ENCODE measurements at places on chromosomes 1 and 21.

DNA sequence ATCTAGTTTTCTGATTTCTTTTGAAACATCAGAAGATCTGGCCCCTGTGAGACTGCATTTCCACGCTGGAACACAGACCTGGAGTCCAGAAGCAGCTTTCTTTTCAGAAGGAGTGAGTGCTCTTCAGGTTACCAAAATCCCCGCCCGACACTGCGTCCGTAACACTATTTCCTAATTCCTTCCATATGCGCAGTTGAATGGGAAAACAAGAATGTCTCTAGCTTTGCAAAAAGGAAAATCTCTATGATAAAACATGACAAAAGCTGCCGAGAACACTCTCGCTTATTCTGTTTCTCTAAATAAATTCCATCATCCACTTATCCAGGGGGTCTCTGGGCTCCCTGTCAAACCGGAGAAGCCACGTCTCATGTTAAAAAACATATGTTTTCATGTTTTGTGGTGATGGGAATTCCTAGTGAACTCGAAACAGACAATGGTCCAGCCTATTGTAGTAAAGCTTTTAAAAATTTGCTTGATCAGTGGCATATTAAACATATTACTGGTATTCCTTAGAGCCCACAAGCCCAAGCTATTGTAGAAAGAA lies 67.7 kb downstream of the PLD5 start:
- no peak for DNase-seq

DNA sequence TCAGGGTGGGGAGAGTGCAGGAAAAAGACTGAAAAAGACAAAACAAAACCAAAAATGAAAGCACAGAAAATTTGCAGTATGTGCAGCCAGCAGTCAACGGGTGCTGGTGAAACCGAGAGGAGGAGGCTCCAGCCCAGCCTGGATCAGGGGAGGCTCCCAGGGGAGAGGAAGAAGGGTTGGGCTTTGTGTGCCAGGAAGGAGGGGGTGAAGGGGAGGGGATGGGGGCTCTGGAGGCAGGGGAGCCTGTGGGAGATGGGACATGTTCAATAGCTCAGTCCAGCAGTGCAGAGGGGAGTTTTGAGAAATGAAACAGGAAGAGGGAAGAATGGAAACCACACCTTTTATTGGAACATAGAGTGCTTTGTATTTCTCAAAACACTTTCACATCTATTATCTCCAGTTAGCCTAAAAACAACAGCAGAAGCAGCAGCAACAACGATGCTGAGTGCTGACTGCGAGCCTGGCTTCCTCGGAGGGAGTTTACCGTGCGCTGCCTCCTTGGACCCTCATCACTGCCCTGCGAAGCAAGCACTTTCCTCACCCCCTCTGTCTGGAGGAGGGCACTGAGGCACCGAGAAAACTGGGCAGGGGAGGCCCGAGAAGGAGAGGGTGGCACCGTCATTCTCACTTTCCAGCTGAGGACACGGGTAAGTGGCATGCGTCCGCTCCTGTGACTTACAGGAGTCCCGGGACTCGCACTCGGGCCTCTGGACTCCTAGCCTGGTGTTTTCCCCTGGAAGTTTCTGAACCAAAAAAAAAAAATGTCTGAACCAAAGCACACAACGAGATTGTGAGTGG lies 62.9 kb downstream of the MDM4 start:
- DNase-seq, result peak; percentile 42

- DNase-seq, result no peak
Observed at GRCh38 chr1:201715801-201716741, 112.9 kb upstream of the IPO9 start.

DNA sequence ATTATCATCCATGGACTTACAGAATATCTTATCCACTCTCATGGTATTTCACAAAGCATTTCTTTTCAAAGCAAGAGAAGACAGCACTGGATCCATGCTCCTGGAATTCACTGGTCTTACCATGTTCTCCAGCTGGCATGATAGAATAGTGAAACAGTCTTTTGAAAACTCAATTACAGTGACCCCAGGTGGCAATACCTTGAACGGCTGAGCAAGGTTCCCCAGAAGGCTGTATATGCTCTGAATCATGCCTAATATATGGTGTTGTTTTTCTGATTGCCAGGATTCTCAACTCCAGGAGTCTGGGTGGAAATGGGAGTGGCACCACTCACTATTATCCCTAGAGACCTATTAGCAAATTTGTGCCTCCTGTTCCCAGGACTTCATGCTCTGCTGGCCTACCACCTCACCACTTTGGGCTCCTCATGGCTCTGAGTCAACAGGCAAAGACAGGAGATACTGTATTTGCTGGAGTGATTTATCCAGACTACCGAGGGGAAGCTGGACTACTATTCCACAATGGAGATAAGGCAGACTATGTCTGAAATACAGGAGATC lies 87.6 kb downstream of the CATSPERE start:
- DNase-seq, result no peak

DNA sequence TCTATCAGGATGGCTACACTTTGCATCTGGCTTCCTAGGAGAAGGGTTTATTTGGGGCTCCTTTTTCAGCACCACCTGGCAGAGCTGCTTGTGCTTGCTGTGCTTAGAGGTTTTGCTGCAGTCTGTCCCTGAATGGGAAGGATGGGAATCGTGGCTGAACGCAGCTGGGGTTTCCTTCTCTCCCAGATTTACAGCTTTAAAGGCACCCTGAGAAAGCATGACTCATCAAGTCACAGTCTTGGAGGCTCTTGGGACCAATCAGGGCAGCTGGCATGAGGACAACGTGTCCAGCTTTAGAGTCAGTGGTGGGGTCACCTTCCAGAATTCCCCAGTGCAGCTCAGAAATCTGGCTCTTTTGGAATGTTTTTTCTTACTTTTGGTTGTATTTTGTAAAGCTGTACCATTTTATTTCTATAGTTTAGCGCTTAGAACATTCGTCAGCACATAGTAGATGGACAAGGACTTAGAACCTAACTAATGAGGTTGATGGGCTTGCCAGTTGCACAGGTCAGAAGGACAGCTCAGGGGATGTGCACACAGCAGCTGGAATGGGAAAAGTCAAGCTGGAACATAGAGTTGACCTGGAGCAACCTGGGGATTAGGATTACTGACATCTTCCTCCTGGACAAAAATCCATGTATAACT lies 222.6 kb downstream of the PRDM2 start:
- DNase-seq, result no peak

DNA sequence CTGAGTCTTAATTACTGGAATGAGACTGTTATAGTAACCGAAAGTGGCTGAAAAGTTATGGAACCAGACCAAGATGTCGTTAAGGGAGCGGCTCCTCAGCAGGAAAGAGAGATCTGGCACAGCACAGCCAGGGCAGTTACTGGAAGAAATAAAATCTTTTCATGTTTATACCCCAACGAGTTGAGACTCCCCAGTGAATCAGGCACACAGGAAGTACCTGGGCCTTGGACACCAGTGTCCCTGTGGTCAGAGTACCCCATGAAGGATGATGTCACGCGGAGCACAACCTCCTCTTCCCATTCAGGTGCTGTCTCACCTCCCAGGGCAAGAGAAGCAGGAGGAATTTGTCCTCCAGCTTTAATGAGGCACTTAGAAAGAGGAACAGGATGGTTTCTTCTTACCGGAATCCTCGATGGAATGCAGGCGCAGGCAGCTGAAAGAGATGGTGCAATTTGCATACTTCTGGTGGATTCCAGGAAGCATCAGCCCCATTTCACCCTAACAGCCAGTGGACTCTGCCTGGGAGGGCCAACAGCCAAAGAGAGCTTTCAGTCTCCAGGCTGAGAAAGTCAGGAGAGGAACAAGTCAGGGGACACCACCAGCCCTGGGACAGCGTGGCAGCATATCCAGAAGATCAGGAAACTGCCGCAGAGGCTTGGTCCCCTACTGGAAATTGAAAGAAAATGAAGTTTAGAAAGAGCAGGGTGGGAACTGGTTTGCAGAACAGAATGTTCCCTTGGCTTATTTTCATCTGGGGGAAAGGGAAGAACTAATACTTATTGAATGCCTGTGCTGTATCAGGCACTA lies 35.9 kb upstream of the CTTNBP2NL start:
- no peak for DNase-seq

DNA sequence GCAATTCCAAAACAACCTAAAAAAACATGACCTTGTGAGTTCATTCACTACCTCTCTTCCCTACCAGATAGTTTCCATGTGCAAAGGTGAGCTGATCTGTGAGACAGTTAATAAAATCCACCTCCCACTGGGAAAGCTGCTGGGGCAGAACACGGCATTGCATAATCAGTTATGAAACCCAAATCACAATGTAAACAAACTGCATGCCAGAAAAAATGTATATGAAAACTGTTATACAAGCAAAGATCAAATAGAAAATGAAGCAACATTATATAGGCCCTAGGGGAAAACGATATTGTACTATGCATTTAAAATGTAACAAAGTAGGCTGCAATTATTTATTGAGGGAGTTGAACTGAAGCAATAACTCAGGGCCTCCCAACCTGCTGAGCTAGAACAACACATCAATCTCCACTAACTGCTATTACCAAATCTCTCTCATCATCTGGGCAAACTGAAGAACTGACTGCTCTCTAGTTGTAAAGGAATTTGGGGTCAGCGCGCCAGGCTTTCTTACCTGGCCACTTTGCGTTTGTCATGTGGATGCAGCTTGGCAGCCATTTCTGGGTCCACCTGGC lies 31.0 kb downstream of the TRIT1 start:
- no peak for DNase-seq

DNA sequence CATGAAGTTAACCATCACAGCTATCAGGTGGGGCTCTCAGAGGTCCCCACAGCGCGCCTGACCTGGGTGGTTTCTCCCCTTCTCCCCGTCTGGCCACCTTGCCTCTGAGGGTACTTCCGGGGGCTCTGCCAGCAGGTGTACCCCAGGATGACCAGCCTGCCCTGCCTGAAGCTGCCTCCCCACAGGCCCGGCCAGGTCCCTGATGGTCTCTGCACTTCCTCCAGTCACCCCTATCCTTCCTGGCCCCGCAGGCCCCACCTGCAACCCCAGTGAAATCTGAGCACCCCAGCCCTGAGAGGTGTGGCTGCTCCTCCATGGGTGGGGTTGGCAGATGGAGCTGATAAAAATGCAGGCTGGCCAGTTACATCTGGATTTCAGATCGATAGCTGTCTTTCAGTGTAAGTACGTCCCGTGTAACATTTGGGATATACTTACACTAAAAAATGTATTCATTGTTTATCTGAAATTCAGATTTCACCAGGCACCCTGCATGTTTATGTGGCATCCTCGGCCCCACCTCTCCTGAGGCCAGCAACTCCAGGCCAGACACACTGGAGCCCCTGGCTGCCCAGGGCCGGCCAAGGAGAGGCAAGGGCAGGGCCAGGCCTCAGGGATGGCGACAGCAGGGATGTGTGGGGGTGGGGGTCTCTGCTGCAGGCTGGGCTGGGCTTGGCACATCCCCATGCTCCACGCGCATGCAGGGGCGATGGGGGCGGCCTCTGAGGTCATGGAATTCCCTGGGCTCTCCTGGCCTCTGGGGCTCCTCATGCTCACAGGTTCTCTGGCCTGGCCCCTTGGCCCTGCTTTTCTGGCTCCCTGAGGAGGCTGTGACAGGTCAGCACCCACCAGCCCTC lies 25.1 kb downstream of the LRRC3 start:
- DNase-seq, result no peak

DNA sequence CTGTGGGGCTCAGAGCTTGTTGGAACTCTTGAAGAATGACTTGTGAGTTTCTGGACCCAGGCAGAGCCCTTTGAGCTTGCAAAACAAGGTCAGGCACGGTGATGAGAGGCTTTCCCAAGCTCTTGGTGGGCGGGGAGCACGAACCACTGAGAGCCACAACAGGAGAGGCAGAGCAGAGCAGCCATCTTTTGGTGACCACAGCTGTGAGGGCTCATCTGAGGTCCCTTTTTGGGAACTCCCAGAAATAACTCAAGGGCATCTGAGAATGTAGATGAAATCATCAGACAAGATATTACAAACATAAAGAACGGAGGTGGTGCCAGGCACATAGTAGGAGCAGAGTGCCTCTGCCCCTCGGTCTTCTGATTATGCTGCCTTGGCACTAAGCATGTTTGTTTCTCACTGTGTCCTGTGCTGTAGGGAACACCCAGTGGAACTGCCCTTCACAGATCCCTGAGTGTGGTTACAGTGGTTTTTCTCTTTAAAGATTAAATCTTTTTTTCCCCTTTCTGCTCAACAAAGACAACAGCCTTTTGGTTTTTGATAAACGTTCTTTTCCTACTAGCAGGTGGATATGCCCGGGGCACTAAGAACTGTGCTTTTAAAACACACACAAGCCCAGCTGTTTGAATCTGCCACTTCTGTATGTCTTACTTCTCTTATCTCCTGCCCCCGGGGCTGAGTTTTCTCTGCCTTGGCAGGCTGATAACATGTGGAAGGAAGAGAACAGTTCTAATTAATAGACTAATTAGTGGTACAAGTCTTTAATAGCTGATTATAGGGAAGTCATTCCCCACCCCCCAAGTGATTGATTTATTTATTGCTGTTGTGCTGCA lies 37.7 kb downstream of the CD34 start:
- peak; percentile 51 for DNase-seq

DNA sequence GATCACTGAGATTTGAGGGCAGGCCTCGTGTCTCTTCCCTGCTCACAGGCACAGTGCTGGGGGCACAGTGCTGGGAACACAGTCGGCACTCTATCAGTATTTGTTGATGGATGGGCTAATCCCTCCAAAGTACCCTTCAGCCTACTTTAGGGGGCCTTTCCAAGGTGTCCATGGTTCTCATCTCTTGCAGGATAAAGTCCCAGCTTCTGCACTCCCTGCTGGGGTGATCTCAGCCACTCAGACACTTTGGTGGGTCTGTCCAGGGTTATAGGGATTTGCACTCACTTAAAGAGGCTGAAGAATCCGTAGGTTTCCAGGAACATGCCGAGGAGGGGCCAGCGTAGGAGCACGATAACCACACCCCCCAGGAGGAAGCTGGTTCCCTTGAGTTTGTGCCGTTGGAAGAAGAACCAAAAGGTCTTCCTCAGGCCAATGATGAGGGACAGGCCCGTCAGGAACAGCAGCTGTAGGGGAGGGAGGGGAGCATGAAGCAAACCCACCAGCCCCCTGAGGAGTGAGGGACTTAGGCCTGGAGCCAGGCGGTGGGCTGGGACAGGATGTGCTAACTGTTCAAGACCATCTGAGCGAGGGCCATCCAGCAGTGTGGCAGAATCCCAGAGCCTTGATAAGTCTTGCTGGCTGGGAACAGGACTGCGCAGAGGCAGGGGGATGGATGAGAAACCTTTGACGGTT lies 5.2 kb upstream of the KISS1 start:
- DNase-seq, result no peak

DNA sequence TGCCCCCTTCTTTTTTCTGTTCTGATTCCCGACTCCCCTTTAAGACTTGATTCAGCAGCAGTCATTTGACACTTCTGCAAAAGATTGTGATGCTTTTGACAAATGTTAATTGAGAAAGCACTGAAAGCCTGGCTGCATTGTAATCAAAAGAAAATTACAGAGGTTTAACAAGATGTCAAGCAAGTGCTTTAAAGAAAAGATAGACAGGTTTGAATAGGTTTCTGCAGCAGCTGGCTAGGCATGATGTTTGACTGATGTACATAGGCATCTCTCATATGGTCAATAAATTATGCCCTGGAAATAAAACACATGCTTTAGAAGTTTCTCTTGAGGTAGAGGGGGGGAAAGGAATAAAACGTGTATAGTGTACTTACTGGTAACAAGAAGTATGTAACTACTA lies 147.8 kb downstream of the ADGRL2 start:
- no peak for DNase-seq

All from activated naive CD4-positive, alpha-beta T cell treated with Interleukin-2 at 50 U/mL for 16 hours (primary cell).